Activated CD4-positive, alpha-beta T cell treated with anti-CD3 and anti-CD28 coated beads, Interleukin-2, amount 50 U/mL, for 1 hour (primary cell): ENCODE measurements at places on chromosomes 1 and 21.

DNA sequence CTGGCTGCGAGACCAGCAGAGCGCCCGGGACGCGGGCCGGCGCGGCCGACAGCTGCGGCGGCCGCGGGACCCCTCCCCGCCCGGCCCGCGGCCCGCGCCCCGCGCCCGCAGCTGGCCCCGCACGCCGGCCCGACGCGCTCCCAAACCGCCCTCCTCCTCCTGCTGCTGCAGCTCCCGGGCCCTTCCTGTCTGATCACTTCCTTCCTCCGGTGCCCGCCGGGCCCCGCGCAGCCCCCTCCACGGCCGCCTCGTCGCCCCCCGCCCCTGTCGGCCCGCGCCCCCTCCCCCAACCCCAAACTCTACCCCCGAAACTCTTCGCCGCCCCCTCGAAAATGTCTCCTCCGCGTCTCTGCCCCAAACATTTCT is 594 bp downstream of the LUZP1 start:
- DNase-seq, result peak; percentile 13

GRCh38 chr1:230851291-230851691 is 17.0 kb downstream of the C1orf198 start:
- no peak for DNase-seq

DNA sequence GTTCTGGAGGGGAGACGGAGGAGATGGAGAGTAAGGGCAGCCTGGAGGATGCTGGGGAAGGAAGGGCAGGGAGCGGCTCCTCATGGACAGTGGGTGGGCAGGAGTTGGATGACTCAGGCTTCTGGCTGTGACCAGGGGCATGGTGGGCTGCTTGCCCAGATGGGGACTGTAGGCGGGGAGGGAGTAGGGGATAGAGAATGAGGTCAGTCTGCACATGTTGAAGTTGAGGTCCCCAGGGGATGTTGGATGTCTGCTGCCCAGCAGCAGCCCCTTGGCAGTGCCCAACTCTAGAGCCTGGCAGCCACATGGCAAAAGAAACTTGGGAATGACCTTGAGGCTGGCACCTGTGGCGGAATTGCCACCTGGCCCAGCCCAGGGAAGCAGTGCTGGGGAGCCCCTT is 6.4 kb downstream of the SELENON start:
- DNase-seq, result no peak

GRCh38 chr1:192545896-192546521 is 29.6 kb upstream of the RGS1 start:
- DNase-seq, result no peak

DNA sequence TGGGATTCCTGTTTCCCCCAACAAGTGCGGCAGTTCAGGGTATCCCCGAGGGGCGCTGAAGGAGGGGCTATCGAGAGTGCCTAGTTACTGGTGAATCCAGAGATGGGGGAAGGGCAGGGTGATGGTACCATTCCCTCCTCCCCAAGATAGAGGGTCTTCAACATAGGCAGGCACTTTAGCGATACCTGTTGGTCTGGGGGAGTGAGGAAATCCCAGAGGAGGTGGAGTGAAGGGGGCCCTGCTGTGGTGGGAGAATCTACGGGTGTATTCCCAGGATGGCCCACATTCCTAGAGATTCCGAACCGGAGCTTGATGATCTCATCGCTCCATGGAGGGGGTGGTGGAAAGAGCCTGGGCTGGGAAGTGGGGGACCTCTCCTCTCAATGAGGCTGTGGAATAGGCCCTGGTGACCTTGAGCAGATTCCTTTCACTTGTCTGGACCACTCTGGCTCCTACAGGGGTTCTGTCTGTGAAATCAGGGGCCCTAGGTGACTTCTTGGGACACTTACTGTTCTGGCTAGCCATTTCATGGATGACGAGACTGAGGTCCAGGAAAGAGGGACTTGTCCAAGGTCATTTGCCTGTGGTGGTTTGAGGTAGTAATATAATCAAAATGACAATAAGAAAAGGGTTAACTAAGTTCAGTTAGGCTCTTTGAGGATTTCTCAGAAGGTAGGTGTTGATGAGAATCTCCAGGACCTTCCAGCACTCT is 52.7 kb upstream of the SYNC start:
- DNase-seq, result no peak

GRCh38 chr1:8969937-8970336 is 24.3 kb downstream of the CA6 start:
- peak; percentile 27 for DNase-seq

DNA sequence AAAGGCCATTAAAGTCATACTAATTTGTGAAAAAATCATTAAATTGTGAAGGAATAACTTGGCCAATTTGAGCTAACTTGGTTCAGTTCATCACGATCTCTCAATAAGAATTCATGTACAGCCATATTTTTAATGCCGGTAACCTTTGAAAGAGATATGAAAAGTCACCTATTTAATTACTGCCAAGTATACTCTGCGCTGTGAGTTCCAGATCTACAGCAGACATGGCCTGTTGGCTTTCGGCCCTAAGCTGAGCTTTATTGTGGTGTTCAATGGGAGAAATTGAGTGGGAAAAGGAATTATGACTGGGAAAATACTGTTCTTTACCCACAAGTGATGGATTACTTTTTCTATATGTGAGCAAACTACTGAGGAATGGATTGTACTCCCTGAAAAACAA is 159.9 kb upstream of the L1TD1 start:
- no peak for DNase-seq

DNA sequence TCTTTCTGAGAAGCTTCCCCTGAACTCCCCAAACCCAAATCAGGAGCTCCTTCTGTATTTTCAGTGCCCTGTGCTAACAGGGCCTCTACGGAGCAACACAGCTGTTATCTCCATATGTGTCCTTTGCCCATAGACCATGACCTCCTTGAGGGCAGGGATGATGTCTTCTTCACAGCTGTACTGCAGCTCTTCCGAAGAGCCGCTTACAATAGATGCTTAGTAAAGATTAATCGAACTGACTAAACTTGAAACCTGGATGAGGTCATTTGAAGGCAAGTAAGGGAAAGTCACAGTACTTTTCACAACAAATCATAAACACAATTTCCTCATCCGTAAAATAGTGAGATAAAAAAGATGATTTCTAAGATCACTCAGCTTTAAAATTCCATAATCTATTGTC is 4.4 kb upstream of the KCNN3 start:
- DNase-seq, result no peak

DNA sequence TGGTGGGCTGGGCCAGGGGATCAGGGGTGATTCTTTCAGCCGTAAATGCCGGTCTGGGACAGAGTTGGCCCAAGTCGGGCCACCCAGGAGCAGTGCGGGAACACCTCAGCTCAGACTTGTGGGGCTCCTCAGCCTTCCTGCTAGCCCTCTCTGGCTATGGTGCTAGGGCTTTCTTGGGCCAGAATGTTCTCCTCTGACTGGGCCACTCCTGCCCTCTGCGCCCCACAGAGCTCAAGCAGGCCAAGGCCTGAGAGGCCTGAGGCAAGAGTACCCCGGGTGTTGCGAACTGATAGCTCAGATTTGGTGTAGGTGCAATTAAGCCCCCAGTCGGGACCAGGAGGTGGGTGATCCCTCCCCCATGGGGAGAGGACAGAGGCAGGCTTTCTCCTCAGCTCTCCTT is 51.8 kb downstream of the LGR6 start:
- DNase-seq, result no peak

DNA sequence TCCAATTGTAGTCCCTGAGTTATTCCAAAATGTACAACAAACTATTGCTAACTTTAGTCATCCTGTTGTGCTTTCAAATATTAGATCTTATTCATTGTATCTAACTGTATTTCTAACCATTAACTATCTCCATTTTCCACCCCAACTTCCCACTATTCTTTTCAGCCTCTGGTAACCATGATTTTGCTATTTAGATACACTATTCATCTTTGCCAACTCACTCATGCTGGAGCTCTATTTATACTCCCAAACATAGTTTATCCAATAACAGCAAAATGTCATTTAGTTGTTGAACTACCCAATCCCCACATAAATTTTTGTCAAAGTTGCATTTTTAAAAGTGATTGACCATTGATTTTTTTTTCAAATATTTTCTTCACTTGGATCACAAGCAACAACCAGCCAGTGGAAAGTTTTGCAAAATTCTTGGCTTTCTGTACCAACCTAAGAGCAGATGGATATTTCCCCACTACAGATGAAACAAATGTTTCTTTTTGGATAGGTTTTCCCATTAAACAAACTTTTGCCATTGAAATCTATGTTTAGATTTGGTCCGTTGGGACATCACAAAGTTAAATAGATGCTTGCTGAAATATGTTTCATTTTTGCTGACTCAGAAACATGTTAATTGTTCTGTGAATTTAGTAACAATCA is 866.0 kb downstream of the LTN1 start:
- no peak for DNase-seq

- DNase-seq, result peak; percentile 0
These were observed 508 bp downstream of the RAVER2 start for GRCh38 chr1:64745181-64745985.

DNA sequence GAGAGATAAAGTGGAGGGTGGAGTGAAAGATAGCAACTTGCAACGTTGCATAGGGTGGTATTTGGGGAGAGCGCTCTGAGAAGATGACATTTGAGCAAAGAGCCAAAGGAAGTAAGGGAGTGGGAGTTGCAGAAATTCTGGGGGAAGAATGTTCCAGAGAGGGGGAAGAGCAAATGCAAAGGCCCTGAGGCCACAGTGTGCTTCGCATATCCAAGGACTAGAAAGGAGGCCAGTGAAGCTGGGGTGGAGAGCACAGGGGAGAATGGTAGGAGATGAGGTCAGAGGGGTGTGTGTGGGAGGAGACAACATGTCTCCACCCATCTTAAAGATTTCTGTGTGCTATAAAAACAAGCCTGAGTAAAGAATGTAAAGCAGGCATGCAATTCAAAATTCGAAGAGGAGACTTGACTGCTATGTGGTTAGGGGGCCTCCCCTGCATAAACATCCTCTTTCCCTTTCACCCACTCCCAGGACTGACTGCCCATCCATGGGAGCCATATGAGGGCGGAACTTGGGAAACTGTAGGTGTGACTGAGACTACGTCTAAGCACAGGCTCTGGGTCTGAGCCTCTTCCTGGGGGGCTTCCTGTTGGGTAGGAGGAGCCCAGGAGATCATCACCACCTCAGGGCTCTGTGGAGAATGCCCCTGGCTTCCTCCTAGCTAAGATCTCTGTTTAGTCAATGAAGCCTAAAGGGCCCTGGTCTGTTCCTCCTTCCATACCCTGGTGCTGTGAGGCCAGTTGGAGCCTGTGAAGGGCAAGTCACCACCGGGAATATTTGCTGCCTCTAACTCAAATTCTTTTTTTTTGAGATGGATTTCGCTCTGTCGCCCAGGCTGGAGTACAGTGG is 2.9 kb upstream of the CLIC4 start:
- no peak for DNase-seq

DNA sequence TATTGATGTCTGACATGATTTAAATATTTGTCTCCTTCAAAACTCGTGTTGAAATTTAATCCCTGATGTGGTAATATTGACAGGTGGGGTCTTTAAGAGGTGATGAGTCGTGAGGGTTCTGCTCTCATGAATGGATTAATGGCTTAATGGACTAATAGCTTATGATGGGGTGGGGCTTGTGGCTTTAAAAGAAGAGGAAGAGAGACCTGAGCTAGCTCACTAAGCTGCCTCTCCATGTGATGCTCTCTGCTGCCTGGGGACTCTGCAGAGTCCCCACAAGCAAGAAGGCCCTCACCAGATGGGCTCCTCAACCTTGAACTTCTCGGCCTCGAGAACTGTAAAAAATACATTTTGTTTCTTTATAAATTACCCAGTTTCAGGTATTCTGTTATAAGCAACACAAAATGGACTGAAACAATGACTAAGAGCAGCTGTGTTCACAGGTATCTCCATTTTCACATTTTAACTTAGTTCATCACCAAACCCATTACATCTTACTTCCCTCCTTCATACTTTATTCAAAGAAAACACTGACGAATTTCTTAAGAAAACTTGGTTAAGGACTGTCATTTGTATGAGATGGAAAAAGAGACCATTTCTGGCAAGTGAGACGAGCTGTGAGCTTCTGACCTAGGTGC is 12.1 kb upstream of the AIM2 start:
- no peak for DNase-seq

DNA sequence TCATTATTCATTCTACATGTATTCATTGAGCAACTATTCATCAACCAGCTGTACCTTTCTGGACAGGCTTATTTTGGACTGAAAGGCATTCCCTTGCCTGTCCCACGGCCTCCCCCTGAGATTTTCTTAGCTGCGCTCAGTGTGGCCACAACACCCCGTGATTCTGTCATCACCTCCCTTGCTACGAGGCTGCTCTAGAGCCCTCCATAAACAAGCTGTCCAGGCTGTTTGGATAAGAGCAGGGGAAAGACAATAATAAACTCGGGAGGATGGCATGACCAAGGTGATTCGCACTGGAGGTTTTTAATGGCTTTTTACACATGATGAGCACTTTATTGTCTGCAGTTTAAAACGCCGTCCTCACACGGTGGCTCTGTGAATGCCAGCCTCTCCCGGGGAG is 139.7 kb downstream of the ROR1 start:
- DNase-seq, result no peak

DNA sequence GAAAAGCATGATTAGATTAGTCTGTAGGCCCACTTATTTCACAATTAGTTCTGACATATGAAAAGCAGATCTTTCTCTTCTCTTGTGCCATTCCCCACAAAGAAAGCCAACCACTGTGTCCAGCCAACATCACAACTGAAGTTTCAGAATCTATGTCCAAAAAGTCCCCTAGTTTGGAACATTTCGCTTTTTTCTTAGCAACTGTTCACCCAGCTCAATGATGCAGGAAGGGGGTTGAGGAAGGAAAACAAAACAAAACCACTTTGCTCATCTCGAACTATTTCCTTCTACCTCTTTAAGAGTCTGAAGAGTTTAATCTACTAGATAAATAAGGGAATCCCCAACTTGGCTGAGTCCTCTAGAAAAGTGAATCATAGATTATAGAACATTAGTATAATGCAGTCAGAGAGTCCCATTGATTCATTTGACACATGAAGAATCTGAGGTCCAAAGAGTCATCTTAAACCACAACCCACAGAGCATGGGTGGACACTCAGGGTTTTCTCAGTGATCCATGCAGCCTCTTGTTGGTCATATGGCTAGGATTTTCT is 159.3 kb upstream of the SGIP1 start:
- DNase-seq, result no peak

DNA sequence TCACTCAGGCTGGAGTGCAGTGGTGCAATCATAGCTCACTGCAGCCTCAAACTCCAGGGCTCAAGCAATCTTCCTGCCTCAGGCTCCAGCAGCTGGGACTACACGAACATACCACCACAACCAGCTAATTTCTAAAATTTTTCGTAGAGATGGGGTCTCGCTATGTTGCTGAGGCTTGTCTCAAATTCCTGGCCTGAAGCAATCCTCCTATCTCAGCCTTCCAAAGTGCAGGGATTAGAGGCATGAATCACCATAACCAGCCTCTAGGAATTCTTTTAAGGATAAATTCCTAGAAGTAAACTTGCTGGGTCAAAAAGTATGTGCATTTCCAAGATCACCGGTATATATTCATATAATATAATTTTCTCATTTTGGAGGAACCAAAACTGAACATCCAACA is 17.6 kb upstream of the HUNK start:
- no peak for DNase-seq

DNA sequence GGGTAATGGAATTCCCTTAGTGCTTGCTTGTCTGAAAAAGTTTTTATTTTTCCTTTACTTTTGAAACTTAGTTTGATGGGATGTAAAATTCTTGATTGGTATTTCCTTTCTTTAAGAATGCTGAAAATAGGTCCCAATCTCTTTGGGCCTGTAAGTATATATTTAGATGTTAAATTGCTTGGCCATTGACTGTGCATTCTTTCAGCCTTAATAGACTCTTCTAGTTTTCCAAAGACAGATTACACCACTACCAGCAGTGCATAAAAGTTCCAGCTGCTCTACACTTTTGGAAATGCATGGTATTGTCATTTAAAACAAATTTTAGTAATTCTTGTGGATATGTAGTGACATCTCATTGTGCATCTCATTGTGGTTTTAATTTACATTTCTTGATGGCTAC is 464.8 kb upstream of the USP24 start:
- no peak for DNase-seq

GRCh38 chr1:201533836-201534235 is 5.1 kb upstream of the NAV1 start:
- no peak for DNase-seq
